Breast epithelium (tissue), 4 donors: ENCODE measurements at places on chromosomes 2 and 18. TPM values are rescaled to one million over a fixed set of nuclear protein-coding genes. Genes with fewer than 3 reads are reported as not detected.
A peak's percentile ranks its signal among the peaks of the same experiment; 100 is the strongest.

- no peaks in the 10 kb centered on the region for H3K4me1 ChIP-seq
- no peak for DNase-seq
- H3K27me3 ChIP-seq: no peaks in the 10 kb centered on the region
- H3K27ac ChIP-seq: no peak overlapping the region
- no peak overlapping the region for H3K4me3 ChIP-seq
These were observed 17.9 kb downstream of the PLEKHA3 start for GRCh38 chr2:178498137-178498536.

DNA sequence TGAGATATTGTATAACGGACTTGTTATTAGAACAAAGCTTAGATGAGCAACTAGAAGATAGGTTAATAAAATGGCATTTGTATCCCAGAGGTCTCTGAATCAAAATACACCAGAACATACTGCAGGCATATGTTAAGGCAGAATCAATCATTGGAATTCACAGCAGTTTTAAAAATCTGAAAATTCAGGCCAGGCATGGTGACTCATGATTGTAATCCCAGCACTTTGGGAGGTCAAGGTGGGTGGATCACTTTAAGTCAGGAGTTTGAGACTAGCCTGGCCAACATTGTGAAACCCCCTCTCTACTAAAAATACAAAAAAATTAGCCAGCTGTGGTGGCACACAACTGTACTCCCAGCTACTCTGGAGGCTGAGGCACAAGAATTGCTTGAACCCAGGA lies 405.2 kb downstream of the ZEB2 start:
- no peak overlapping the region for H3K27ac ChIP-seq
- H3K4me1 ChIP-seq: no peaks in the 10 kb centered on the region
- H3K27me3 ChIP-seq: no peaks in the 10 kb centered on the region
- H3K36me3 ChIP-seq: no peaks in the 10 kb centered on the region
- DNase-seq: no peak
- H3K4me3 ChIP-seq: no peak overlapping the region

- no peak overlapping the region for H3K27ac ChIP-seq
- H3K27me3 ChIP-seq: no peaks in the 10 kb centered on the region
- H3K4me3 ChIP-seq: no peak overlapping the region
- H3K36me3 ChIP-seq: no peaks in the 10 kb centered on the region
- DNase-seq: no peak
These were observed 20.9 kb downstream of the ITM2C start for GRCh38 chr2:230885463-230886130.

GRCh38 chr18:59093668-59094067 lies 46.0 kb upstream of the SEC11C start:
- no peak overlapping the region for H3K27ac ChIP-seq
- H3K27me3 ChIP-seq: no peaks in the 10 kb centered on the region
- H3K4me3 ChIP-seq: no peak overlapping the region

GRCh38 chr2:105856581-105856980 lies 111.9 kb downstream of the NCK2 start:
- H3K4me1 ChIP-seq: no peaks in the 10 kb centered on the region
- no peaks in the 10 kb centered on the region for H3K36me3 ChIP-seq
- no peaks in the 10 kb centered on the region for H3K27me3 ChIP-seq
- DNase-seq: no peak
- H3K27ac ChIP-seq: peak overlapping the region; percentile 62

GRCh38 chr18:43283299-43283698 lies 6.0 kb upstream of the SYT4 start:
- no peaks in the 10 kb centered on the region for H3K36me3 ChIP-seq
- no peak for DNase-seq
- H3K27ac ChIP-seq: no peak overlapping the region

DNA sequence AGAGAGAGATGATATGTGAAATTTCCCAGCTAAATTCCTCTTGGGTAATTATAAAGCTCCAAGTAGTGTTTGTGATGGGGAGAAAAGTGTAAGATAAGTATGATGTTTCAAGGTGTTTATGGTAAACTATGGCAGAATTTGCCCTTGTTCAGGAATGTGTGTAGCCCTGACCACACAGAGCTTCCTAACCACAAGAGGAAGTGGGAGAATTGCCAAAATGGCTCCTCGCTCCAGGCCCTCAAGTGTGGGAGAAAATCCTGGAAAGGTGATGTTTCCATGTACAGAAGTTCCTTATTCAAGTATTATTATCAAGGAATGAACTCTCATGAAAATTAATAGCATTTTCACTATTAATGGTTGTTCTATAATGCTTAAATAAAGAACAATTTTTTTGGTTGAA lies 878.3 kb downstream of the TDRD15 start:
- H3K4me3 ChIP-seq: no peak overlapping the region
- no peaks in the 10 kb centered on the region for H3K36me3 ChIP-seq
- H3K4me1 ChIP-seq: no peaks in the 10 kb centered on the region
- DNase-seq: no peak
- H3K27me3 ChIP-seq: no peaks in the 10 kb centered on the region

SLC4A3 gene
- total RNA-seq: 4.6 TPM

CYB5A gene
- total RNA-seq: 646 TPM

TLX2 gene
- not detected for total RNA-seq

NT5C1B gene
- not detected for total RNA-seq
